Activated CD4-positive, CD25-positive, alpha-beta regulatory T cell treated with anti-CD3 and anti-CD28 coated beads, Interleukin-2, amount 50 U/mL, for 72 hours (primary cell): ENCODE measurements at places on chromosomes 11 and 22.

DNA sequence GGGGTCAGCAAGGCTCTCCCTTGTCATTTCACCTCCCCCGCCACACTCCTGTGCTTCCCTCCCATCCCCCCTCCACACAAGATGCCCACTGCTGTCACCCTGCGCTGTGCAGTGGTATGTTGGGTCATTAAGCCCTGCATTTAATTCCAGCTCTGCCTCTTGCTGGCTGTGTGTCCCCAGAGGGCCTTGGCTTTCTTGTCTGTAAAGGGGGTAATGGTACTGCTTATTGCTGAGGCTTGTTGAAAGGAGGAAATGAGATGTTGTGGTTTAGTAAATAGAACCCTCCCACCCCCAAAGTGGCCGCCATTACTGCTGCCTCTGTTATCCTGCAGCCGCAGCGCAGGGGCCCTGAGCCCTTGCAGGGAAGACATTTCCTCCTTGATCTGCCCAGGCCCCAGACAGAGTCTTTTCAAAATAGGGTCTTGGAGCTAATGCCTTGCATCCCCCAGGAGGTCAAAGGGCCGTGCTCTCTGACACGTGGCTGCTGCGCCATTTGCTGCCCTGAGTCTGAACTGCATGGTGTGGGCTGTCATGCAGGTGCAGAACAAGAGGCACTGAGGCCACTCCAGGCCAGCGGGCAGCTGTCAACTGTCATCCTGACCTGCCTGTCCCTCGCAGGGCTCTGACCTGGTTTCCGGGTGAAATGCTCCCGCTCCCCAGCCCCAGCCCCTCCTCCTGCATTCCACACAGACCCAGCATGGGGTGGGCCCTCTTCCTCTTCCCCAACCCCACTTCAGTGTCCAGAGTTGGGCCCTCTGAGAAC is 18.7 kb downstream of the PVALB start:
- no peak for DNase-seq

GRCh38 chr22:35020517-35020916 is 45.4 kb upstream of the ISX start:
- no peak for DNase-seq

- peak; percentile 13 for DNase-seq
Measured at GRCh38 chr11:10473371-10473770, 18.3 kb downstream of the AMPD3 start.

DNA sequence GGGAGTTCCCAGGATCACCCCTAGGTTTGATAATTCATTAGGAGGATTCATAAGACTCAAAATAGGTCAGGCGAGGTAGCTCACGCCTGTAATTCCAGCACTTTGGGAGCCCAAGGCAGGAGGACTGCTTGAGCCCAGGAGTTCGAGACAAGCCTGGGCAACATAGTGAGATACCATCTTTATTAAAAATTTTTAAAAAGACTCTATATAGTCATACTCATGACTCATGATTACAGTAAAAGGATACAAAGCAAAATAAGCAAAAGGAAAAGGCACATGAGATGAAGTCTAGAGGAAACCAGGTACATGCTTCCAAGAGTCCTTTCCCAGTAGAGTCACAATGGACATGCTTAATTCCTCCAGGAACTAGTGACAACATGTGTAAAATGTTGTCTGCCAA is 13.9 kb upstream of the PTS start:
- DNase-seq = no peak

DNA sequence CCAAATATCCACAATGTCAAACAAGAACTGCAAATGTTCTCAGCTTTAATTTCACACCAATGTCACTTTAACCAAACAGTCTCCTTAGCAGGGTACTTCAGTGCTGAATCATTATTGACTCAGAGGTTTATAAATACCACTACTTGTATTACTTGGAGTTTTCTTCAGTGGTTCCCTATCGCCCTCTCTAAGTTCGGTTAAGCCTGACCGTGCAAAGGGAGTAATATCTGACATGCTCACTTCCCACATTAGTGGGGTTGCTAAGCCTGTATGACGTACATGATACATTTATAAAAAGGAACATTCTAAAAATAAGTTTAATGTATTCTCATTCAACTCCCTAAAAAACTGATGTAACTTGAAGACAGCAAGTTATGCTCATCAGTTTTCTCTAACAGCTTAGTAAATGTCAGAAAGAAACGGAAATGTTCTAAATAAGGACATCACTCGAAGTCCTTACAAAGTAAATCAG is 93.1 kb upstream of the ZC3H12C start:
- DNase-seq = no peak

GRCh38 chr11:33358150-33358831 is 101.1 kb downstream of the HIPK3 start:
- no peak for DNase-seq

DNA sequence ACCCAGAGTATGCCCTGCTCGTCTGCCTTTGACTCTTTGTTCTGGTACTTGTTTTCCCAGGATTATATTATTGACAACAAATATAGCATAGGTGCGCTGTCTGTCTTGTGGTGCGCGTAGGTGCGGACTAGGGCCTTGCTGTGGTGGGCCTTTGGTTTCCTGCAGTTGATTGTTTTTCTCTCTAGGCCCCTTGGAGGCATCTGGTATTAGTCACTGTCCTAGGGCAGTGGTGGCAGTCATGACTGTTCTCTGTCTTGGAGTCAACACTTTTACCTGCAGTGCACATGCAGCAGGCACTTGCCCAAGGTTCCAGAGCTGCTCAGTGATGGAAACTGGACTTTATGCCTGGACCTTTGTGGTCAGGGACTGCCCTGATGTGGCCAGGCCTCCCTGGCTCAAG is 18.6 kb downstream of the PPP6R2 start:
- no peak for DNase-seq

- no peak for DNase-seq
Measured at GRCh38 chr22:31652911-31653684, 8.9 kb downstream of the PISD start.

DNA sequence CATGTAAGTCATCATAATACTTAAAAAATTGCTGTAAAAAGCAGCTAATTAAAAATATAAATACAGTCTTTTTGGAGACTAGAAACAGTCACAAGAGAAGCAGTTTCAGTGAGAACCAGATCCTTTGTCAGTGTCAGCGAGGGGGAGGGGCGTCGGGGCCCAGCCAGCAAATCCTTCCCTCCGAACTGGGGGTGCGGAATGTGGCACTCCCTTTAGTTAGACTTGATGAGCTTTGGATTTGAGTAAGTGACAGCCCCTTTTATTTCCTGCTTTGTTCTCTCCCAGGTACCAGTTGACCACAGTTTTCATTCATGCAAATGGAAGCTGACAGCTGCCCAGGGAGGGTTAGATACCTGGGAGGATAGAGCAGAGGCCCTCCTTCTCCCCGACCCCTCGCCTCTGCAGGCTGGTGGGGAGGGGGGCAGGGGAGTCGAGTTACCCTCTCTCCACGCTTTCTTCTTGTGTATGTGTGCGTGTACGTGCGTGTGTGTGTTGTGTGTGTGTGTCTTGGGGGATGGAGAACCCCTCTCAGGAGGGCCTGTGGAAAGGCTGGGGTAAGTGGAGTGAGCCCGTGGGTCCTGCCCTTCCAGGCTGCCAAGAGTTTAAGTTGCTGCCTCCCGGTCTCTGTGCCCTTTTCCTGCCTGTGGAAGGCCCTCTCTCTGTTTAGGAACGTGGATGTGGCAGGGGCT is 38.3 kb downstream of the PTPRJ start:
- DNase-seq = no peak
